A549 treated with Mapracorat at 1 μM for 4 hours (cell line): ENCODE measurements at places on chromosomes 12 and 14. TPM values are rescaled to one million over a fixed set of nuclear protein-coding genes. Genes with fewer than 3 reads are reported as not detected.

The ANO2 gene
- 0.05 to 0.22 TPM (median 0.16 TPM) in 3 of 5 replicates, not detected in the others for total RNA-seq

The SRGAP1 gene
- total RNA-seq = 9.2 to 11.1 TPM (median 10.7 TPM) in 5 replicates

The GPR137C gene
- total RNA-seq = 0.06 to 0.19 TPM (median 0.17 TPM) in 5 replicates

The FAM90A1 gene
- 0.12 to 0.15 TPM (median 0.14 TPM) in 5 replicates for total RNA-seq

The FAIM2 gene
- not detected in 5 replicates for total RNA-seq

The IL26 gene
- total RNA-seq = not detected in 5 replicates

The MYF6 gene
- not detected in 5 replicates for total RNA-seq

The PLD4 gene
- 0.09 to 0.26 TPM in 2 of 5 replicates, not detected in the others for total RNA-seq

The TAS2R42 gene
- not detected in 5 replicates for total RNA-seq

The OTUB2 gene
- total RNA-seq = 2.5 to 3.6 TPM (median 3.0 TPM) in 5 replicates

The EVL gene
- 24.2 to 31.9 TPM (median 27.3 TPM) in 5 replicates for total RNA-seq

The CFAP251 gene
- 0.96 to 1.7 TPM (median 1.5 TPM) in 5 replicates for total RNA-seq

The IPO4 gene
- total RNA-seq = 72.5 to 89.6 TPM (median 84.6 TPM) in 5 replicates

The YBX3 gene
- 242 to 267 TPM (median 259 TPM) in 5 replicates for total RNA-seq

The AKAP6 gene
- total RNA-seq = 0.30 to 0.55 TPM (median 0.47 TPM) in 5 replicates

The TSPAN31 gene
- total RNA-seq = 15.2 to 21.0 TPM (median 16.4 TPM) in 5 replicates

The MYO1H gene
- total RNA-seq = not detected in 5 replicates

The ZNF839 gene
- total RNA-seq = 6.2 to 7.1 TPM (median 6.7 TPM) in 5 replicates

The ESPL1 gene
- total RNA-seq = 15.5 to 21.8 TPM (median 19.0 TPM) in 5 replicates

The CRADD gene
- total RNA-seq = 9.4 to 11.6 TPM (median 9.8 TPM) in 5 replicates

The TGM1 gene
- 0.89 to 1.9 TPM (median 1.4 TPM) in 5 replicates for total RNA-seq

The KRT79 gene
- total RNA-seq = 0.08 to 0.10 TPM in 2 of 5 replicates, not detected in the others

The RNF212B gene
- not detected in 5 replicates for total RNA-seq
